ENCODE measurements at places on chromosomes 2 and 18.
A peak's percentile ranks its signal among the peaks of the same experiment; 100 is the strongest.

GRCh38 chr2:217909156-217909820 lies 93.5 kb downstream of the TNS1 start:
- no peak for DNase-seq

DNA sequence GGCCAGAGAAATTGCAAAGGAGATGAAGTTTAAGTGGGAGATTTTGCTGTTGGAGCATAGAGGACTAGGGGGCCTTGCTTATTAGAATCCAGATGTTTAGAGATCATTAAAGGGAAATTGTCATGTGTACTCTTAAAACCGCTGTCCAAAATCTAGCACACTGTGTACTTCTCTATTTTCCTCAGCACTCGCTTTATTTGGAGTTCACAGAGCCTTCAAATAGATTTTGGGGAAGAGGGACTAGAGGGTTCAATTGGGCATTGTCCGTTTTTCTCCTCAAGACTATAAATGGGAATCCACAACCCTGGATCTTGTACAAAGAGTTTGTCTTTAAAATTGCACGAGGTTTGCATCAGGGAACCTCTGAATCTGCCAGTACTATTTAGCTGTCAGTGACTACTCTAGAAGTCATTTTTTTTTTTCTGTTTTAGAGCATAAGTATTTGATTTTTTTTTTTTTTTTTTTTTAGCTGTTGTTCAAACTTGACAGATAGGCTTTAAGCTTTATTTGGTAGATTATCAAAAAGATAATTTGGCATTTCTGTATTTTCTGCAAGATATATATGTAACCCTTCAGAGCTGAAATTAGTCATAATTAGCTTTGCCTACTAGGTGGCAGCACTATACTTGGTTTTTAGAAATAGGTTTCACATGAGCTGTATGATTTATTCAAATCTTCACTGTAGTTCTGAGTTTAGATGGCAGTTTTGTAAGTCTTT lies 14.2 kb downstream of the PMS1 start:
- peak; percentile 25 for DNase-seq

GRCh38 chr2:17375262-17375661 lies 143.0 kb downstream of the RAD51AP2 start:
- no peak for DNase-seq

GRCh38 chr2:18588049-18588448 lies 1.3 kb downstream of the NT5C1B start:
- no peak for DNase-seq

DNA sequence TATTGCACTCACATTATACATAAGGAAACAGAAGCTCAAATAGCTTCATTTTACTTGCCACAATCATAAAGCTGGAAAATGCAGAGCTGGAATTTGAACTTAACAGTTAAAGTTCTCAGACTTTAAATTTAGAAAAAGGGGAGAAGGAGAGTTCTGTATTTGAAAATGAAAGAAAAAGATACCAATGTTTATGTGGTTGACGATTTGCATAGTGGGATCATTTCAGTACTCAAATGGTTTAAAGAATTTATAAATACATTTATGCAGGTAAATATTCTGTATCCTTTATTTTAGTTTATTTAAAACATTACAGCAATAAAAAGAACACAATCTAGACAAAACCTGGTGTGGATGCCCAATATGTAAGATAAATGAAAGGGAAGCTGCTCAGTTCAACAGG lies 25.5 kb upstream of the STAT4 start:
- no peak for DNase-seq

- no peak for DNase-seq
These were observed 304.9 kb downstream of the DSEL start for GRCh38 chr18:67211646-67212045.

DNA sequence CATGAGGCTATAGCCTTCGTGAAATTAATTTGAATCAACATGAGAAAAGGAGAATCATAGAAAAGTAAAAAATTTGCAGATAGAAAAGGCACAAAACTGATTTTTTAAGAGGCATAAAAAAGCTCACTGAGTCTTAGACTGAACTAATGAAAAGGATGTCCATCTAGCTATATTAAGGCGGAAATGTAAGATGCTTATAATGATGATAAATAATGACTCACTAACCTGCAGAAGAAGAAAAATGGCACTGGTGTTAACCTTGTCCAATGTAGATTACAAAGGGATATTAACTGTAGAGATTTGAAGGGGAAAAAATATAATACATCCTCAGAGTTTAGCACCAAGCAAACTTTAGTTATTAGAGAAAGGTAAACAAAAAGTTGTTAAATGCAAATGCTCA lies 1098.0 kb upstream of the DDX18 start:
- DNase-seq, result no peak

GRCh38 chr2:12440731-12441130 lies 276.0 kb upstream of the TRIB2 start:
- DNase-seq, result no peak

- no peak for DNase-seq
These were observed 89.8 kb upstream of the KCNH7 start for GRCh38 chr2:162928356-162928755.

GRCh38 chr2:204590063-204590462 lies 44.8 kb downstream of the PARD3B start:
- DNase-seq, result no peak

DNA sequence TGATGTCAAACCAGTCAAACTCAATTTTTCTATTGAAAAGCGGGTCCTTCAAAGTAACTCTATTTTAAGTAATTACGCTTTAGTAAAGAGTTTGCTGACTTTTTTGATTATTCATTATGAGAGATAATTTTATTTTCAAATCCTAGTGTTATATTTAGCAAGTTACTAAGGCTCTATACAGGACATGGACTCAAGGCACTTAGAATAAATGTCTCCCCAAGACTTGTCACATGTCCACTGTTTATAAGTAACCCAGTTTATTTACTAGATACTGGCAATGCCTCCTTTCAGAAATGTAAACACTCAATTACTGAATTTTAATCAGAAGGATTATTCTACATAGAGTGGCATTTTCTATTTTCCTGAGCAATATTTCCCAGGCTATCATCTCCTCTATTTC lies 638.1 kb downstream of the ERBB4 start:
- DNase-seq, result no peak

- DNase-seq, result no peak
These were observed 117.0 kb downstream of the RBMS1 start for GRCh38 chr2:160376576-160376975.

DNA sequence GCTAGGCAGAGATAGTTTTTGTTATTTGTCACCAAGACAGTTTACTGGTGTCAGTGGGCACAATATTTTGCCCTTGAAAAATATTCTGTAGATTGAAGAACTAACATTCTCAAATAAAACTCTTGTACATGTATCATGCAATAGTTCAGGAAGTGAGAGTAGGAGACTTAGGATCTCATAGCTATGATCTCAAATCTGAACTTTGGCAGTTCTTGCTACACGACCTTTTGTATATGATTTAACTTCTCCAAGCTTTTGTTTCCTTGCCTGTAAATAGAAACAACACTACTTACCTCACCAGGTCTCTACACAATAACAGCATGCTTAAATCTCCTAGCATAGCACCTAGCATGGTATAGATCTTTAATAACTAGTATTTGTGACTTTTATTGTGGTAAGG lies 219.9 kb downstream of the ICOS start:
- no peak for DNase-seq

GRCh38 chr2:62362561-62362960 lies 143.4 kb downstream of the TMEM17 start:
- no peak for DNase-seq

DNA sequence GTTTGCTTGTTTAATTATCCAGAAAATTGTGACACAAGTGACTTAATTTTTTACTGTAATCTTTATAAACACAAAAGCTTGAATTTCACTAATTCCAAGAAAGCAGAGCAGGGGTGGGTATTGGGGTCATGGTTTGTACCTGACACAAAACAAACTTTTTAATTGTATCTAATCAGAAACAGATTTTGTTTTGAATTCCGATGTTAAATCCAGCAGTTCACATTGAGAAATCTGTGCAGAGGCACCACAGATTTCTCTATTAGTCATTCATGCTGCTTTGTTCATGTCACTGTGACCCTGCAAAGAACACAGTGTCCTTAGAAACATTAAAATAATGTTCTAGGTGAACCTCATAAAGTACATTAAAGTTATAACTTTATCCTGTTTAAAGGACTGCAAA lies 443.4 kb downstream of the NYAP2 start:
- DNase-seq, result peak; percentile 5
